ENCODE measurements at places on chromosomes 5 and 9.

- no peak for DNase-seq
- H3K27ac ChIP-seq, result no peak overlapping the region
- H3K4me1 ChIP-seq, result peaks cover 32% of the 10 kb centered on the region
- no peaks in the 10 kb centered on the region for H3K27me3 ChIP-seq
- H3K36me3 ChIP-seq, result no peaks in the 10 kb centered on the region
Observed at GRCh38 chr9:120708526-120709224, 5.6 kb downstream of the MEGF9 start.

GRCh38 chr5:622359-622758 is 10.2 kb downstream of the CEP72 start:
- no peaks in the 10 kb centered on the region for H3K27me3 ChIP-seq
- H3K4me3 ChIP-seq, result no peak overlapping the region
- no peak for DNase-seq
- no peak overlapping the region for H3K27ac ChIP-seq
- peaks cover 6% of the 10 kb centered on the region for H3K36me3 ChIP-seq

DNA sequence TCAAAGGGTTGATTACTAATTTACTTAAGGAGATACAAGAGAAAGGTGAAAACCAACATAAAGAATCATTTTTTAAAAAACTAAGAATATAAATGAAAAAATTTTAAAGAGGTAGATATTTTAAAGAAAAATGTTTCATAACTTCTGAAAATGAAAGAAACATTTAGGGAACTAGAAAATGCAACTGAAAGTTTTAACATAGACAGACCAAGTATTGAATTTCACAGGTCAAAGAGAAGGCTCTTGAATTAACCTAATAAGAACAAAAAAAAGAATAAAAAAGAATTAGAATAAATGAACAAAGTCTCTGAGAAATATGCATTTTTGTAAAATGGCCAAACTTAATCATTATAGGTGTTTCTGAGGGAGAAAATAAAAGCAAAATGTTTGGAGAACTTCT is 16.1 kb upstream of the FAM174A start:
- H3K27ac ChIP-seq, result no peak overlapping the region
- H3K4me3 ChIP-seq, result no peak overlapping the region
- H3K36me3 ChIP-seq, result no peaks in the 10 kb centered on the region
- no peaks in the 10 kb centered on the region for H3K27me3 ChIP-seq
- no peak for DNase-seq

GRCh38 chr9:104864675-104865104 is 63.3 kb downstream of the ABCA1 start:
- H3K36me3 ChIP-seq, result no peaks in the 10 kb centered on the region
- H3K27ac ChIP-seq, result no peak overlapping the region
- H3K4me3 ChIP-seq, result no peak overlapping the region

GRCh38 chr9:5839572-5839902 is 6.6 kb upstream of the ERMP1 start:
- H3K4me3 ChIP-seq, result no peak overlapping the region
- no peaks in the 10 kb centered on the region for H3K27me3 ChIP-seq
- H3K36me3 ChIP-seq, result no peaks in the 10 kb centered on the region
- no peak overlapping the region for H3K27ac ChIP-seq
- H3K4me1 ChIP-seq, result peaks cover 39% of the 10 kb centered on the region

- no peak for DNase-seq
- H3K27ac ChIP-seq, result no peak overlapping the region
- no peaks in the 10 kb centered on the region for H3K4me1 ChIP-seq
- H3K27me3 ChIP-seq, result no peaks in the 10 kb centered on the region
- no peak overlapping the region for H3K4me3 ChIP-seq
Observed at GRCh38 chr9:135550344-135550918, 4.5 kb downstream of the OBP2A start.

GRCh38 chr5:88388476-88389337 is 120.1 kb upstream of the TMEM161B start:
- H3K4me1 ChIP-seq, result no peaks in the 10 kb centered on the region
- H3K27ac ChIP-seq, result no peak overlapping the region
- DNase-seq, result no peak
- no peaks in the 10 kb centered on the region for H3K27me3 ChIP-seq
- no peak overlapping the region for H3K4me3 ChIP-seq
- no peaks in the 10 kb centered on the region for H3K36me3 ChIP-seq

DNA sequence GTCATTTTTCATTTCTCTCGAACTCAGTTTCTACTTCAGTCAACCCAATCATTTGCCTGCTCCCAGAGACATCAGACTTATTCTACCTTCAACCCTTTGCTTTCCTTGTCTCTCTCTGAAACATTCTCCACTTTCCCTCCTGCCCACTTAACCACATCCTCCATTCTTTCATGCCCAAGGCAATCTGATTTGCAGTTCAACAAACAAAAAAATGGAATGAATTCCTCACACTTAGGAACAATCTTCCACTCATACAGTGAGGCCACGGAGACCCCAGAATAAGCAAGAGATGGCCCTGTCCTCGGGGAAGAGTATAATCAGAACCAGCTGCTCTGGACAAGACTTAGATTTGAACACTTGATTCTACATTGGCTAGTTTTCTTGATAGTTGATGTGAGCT is 180.5 kb downstream of the RFK start:
- no peaks in the 10 kb centered on the region for H3K36me3 ChIP-seq
- H3K4me1 ChIP-seq, result no peaks in the 10 kb centered on the region
- no peak overlapping the region for H3K27ac ChIP-seq
- H3K4me3 ChIP-seq, result no peak overlapping the region
- no peak for DNase-seq
- H3K27me3 ChIP-seq, result no peaks in the 10 kb centered on the region

GRCh38 chr5:120419127-120419526 is 45.0 kb upstream of the PRR16 start:
- DNase-seq, result no peak
- H3K36me3 ChIP-seq, result no peaks in the 10 kb centered on the region
- H3K4me3 ChIP-seq, result no peak overlapping the region

DNA sequence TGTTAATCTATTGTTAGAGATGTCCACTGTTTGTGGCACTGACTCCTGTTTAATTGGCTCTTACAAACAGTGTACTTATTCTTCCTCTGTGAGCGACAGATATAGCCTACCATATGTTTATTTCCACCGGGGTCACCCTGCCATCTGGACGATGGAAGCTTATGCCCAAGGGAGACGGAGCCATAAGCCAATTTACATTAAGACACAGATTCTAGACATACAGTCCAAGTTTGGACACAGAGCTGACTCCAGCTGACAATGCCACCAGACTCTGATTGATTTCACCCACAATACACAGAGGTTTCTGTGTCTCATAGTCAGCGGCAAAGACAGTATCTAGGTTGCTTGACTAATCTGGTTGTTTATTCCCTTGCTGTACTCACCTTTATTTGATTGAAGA is 198.9 kb downstream of the ENC1 start:
- H3K36me3 ChIP-seq, result no peaks in the 10 kb centered on the region
- H3K27me3 ChIP-seq, result no peaks in the 10 kb centered on the region
- no peaks in the 10 kb centered on the region for H3K4me1 ChIP-seq
- no peak overlapping the region for H3K27ac ChIP-seq

GRCh38 chr5:31186672-31187267 is 6.7 kb upstream of the CDH6 start:
- no peak for DNase-seq
- no peaks in the 10 kb centered on the region for H3K36me3 ChIP-seq
- no peaks in the 10 kb centered on the region for H3K4me1 ChIP-seq
- no peak overlapping the region for H3K27ac ChIP-seq

- DNase-seq, result no peak
- no peak overlapping the region for H3K4me3 ChIP-seq
- H3K27ac ChIP-seq, result no peak overlapping the region
- H3K4me1 ChIP-seq, result no peaks in the 10 kb centered on the region
- H3K27me3 ChIP-seq, result no peaks in the 10 kb centered on the region
Observed at GRCh38 chr9:118961857-118962256, 407.4 kb downstream of the BRINP1 start.

Measured in CD8-positive, alpha-beta memory T cell (primary cell).